ENCODE measurements at places on chromosomes 4 and X.
A peak's percentile ranks its signal among the peaks of the same experiment; 100 is the strongest.

- no peak for DNase-seq
Observed at GRCh38 chr4:159258889-159259560, 156.1 kb downstream of the RAPGEF2 start.

DNA sequence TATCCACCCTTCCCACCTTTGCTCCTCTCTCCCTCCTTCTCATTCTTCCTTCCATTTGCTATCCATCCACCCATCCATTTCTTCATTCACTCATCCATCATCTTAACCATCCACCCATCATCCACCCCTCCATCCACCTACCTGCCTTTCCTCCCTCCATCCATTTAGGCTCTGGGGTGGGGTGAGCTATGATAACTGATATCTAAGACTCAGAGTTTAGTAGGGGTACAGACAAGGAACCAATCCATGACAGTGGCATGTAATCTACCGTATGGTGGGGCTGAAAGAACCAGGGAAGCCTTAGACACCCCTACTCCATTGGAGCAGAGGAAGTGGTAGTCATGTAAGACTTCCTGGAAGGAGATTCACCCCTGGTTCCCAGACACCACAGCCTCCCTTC lies 23.2 kb downstream of the PSAPL1 start:
- no peak for DNase-seq

DNA sequence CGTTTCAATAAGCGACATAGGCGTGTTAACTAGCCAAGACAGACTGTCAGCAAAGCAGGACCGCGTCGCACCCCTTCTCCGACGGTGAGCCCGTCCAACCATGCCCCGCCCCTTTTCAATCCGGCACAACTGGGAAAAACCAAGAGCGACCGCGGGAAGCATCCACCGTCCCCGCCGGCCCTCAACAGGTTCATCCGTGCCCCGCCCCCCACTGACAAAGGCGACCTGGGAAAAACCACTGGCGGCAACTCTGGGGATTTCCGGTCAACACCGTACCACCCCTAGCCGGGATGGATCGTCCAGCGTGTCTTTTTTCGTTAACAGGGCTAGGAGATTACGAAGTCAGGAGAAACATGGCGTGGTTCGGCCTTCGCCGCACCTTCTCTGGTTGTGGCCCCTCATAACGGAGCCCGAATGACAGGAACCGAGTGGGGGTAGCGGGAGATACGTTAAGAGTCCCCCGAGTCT lies 377 bp downstream of the TIMM17B start:
- no peak for DNase-seq

- DNase-seq, result no peak
Observed at GRCh38 chr4:182749667-182750167, 167.5 kb downstream of the DCTD start.

GRCh38 chrX:118254611-118255010 lies 91.3 kb upstream of the WDR44 start:
- DNase-seq, result peak; percentile 21

GRCh38 chr4:40325406-40326019 lies 9.6 kb upstream of the CHRNA9 start:
- DNase-seq, result no peak

DNA sequence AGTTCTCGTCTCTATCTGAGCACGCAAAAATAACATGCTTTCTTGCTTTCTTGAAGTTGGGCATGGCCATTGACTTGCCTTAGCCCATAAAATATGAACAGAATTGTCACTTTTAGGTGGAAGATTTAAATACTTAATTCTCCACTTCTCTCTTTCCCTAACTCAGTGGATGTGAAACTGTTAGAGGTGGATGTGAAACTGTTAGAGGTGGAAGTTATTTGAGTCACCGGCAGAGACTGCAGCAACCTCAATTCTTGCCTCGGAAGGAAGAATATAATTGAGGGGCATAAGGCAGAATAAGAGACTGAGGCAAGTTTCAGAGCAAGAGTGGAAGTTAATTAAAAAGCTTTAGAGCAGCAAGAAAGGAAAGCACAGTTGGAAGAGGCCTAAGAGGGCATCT lies 2.8 kb upstream of the PARM1 start:
- peak; percentile 26 for DNase-seq

GRCh38 chr4:36255577-36255976 lies 11.3 kb upstream of the ARAP2 start:
- DNase-seq, result peak; percentile 84

GRCh38 chrX:11472879-11473278 lies 179.7 kb downstream of the AMELX start:
- DNase-seq, result no peak

DNA sequence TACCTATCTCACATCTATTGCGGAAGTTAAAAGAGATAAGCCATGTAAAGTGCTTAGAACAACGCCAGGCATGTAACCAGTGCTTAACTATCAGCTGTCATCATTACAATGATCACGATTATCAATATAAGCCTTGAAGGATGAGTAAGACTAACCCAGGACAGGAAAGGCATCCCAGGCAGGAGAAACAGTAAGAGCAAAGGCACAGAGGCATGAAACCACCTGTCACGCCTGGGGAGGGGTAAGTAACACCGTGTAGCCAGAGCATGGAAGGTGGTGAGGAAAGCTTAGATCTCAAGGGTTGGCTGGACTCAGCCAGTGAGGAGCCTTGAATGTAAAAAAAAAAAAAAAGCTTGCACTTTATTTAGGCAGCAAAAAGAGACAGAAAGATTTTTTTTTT lies 71.7 kb upstream of the NOCT start:
- no peak for DNase-seq

GRCh38 chrX:10952619-10953018 lies 158.5 kb upstream of the HCCS start:
- no peak for DNase-seq

- no peak for DNase-seq
Observed at GRCh38 chr4:176805155-176805554, 12.4 kb upstream of the VEGFC start.

DNA sequence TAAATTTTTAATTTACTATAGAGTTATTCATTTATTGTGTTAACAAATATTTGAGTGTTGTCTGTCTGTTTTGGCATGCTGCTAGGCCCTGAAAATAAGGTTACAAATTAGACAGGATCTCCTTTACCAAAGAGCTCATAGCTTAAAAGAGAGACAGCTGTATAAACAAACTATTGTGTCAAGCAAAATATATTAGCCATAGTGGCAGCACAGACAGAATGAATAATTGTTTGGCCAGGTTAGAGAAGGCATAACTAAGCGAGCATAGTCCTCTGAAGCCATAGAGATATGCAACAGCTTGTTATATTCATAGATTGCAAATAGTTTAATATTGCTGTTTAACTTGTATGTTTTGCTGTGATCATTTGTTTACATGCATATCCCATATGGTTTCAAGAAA lies 66.7 kb upstream of the NDUFC1 start:
- DNase-seq, result no peak

DNA sequence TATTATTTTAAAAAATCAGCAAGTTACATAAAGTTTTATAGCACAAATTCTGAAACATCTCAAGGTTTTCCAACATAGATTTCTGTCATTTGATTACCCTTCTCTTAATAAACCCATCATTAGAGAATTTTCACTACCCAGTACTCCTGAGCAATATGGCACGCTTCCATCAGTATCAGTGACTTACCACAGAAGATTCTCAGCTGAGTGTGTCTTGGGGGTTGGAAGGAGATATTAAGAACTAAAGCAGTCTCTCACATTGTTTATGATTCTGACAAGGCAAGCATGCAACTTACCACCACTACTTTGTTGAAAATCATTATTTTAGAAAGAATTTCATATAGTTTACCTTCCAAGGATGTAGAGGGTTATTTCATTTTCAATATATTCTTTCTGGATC lies 67.7 kb downstream of the INPP4B start:
- no peak for DNase-seq

DNA sequence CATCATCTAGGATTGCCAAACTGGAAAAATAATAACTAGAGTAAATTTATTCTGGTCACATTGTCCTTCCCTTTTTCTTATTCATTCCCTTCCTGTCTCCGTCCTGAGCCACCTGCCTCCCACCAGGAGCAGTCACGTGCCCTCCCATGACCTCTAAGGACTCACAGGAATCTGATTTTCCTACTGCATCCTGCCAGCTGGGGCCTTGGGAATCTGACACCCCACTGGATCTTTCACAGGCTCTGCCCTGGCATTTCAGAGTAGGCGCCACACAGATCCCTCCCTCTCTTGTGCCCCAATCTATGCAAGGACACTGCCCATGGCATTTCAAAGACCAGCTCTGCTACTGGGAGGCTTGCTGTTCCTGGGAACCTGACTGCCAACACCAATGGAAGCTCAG lies 520.5 kb downstream of the PPARGC1A start:
- DNase-seq, result no peak

DNA sequence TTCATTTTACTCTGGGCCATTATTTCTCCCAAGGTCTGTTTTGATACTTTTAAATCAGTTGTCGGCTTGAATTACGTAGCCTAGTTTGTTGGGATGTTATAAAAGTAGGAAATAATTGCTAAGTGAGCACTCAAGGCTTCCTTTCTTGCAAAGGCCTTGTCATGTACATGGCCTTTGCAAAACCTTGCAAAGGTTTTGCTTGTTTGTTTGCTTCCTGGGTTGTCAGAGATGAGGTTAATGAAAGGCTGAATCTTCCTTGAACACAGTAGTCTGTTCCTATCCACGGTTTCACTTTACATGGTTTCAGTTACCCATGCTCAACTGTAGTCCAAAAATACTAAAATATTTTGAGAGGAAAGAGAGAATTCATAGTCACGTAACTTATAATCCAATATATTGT lies 113.5 kb downstream of the NAA11 start:
- no peak for DNase-seq

DNA sequence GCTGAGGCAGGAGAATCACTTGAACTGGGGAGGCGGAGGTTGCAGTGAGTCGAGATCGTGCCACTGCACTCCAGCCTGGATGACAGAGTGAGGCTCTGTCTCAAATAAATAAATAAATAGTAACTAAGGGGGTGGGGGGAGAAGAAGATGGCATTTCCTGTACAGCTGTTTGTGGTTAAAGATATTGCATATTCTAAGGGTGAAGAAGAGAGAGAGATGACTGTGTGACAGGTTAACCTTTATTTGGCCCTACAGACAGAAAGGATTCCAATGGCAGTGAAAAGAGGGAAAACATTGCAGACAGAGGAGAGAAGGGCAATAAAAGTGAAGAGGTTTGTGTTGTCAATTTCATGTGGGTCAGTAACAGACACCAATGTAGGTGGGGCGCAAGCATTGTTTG lies 9.4 kb downstream of the TASL start:
- DNase-seq, result no peak

DNA sequence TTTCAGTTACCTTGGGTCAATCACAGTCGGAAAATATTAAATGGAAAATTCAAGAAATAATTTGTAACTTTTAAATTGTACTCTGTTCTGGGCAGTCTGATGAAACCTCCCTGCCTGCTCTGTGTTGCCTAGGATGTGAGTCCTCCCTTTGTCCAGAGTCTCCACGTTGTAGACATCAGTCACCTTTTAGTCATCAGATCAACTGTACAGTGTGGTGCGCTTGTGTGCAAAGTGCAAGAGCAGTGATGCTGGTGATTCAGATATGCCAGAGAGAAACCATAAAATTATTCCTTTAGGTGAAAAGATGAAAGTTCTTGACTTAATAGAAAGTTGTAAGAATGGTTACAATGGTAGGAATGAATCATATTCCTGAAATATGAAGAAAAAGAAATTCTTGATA lies 1.4 kb downstream of the SPATA4 start:
- DNase-seq, result no peak

DNA sequence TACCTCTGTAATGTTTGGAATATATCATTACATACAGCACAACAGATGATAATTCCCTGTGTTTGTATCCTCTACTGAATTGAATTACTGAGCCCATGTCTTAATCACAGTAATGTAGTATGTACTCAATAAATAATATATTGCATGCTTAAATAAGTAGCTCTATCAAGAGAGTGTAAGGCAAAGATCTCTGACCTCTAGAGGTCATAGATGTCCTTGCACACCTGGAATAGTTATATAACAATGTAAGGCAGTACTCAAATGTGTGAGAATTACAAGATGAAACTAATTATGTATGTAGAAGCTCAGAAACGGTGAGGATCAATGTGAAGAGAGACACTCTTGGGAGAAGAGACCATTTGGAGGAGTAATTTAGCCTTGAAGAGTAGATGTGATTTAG lies 14.3 kb upstream of the GCNA start:
- no peak for DNase-seq
